Stimulated activated CD4-positive, alpha-beta T cell treated with anti-CD3 and anti-CD28 coated beads, Interleukin-15, amount 100 ng/mL, for 24 hours (primary cell): ENCODE measurements at places on chromosomes 5 and 9.

GRCh38 chr9:91382298-91382697 is 20.6 kb upstream of the AUH start:
- no peak for DNase-seq

DNA sequence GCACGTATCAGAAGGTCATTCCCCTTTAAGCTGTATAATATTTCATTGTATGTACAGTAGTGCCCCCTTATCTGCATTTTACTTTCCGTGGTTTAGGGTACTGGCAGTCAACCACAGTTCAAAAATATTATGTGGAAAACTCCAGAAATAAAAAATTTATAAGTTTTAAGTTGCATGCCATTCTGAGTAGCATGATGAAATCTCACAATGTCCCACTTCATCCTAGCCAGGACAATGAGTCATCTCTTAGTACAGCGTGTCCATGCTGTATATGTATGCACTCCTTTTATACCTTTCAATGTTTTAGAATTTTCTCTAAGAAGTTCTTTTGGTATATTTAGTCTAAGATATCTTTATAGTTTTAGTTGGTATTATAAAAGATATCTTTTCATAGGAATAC is 115.0 kb upstream of the HAND1 start:
- DNase-seq = no peak

DNA sequence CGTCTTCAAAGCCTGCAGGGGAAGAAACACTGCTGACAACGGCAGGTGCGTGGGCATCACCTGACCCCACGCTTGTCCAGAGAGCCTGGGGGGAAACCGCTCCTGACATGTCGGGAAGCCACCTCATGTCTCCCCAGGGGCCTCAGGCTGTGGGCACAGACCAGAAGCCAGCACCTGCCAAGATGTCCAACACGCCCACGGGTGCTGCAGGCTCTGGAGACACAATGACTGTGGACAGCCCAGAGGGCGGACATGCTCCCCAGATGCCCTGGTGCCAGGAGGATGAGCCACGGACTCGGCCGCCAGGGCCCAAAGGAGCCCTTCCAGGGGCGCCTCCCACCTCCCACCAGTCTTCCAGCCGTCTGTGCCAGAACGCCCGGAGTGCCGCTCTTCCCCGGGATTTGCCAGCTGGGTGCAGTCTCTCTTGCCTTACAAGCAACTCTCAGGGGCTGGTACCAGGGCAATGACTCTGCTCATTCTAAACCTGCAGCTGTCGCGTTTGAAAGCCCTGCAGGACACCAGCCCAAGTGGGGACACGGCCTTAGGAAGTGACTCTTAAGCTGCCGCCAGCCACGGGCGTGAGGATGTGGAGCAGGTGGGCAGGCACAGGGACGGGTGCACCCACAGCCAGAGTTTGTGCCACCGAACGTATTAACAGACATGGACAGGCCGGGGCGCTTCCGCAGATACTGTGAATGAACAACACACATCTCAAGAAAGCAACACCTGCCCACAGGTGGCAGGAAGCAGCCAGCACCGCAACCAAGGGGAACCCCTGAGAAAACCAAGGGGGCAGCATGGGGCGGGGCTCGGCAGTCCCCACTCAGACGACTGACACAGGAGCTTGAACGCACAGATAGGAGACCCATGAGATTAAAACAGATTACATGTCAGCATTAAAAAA is 6.8 kb upstream of the LHX3 start:
- no peak for DNase-seq

- DNase-seq = peak; percentile 10
Measured at GRCh38 chr9:77021922-77022782, 2.7 kb downstream of the FOXB2 start.

GRCh38 chr9:127813686-127814226 is 11.1 kb downstream of the FPGS start:
- no peak for DNase-seq

- DNase-seq = no peak
Measured at GRCh38 chr9:137556069-137556838, 4.6 kb downstream of the MRPL41 start.

DNA sequence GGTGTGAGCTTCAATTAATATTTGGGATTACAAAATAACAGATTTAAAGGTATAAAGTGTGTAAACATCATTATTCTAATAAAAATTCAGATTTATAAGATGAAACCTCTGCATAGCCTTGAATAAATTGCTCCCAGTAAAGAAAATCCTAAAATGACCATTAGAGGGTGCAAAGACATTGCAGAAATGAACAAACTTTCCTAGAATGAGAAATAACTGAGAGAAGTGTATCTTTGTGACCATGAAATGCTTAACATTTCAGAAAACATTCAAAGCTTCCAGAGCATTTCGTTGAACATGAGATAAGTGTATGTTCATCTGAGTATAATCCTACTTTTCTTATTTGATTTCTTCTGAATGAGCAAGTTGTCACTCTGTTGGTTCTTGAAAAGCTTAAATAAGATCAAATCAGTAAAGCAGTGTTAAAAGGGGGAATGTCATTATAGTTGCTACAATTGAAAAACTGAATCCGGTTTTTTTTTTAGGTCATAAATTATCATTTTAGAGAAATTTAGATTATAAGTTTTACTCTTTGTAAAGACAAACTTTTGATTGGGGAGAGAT is 24.7 kb upstream of the NUDT12 start:
- no peak for DNase-seq

DNA sequence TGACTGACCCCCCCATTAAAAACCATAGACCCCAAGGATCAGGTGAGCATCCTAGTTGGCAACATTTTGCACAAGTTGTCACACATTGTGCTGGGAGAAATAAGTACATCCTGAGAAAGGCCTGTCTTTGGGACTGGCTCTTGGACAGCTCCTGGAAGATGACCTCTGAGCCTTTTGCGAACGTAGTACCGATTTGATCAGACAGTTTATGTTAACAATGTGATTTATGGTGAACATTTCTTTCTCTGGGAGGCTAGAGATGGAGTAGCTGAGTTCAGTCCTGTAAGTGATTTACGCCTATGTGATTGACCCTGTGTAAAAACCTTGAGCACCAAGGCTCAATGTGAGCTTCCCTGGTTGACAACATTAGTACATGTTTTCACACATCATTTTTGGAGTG is 41.7 kb downstream of the LOX start:
- no peak for DNase-seq

GRCh38 chr5:33367416-33367815 is 73.3 kb upstream of the TARS1 start:
- DNase-seq = no peak

GRCh38 chr9:131891598-131891997 is 151.7 kb upstream of the RAPGEF1 start:
- DNase-seq = no peak

GRCh38 chr5:115415143-115415491 is 118.7 kb upstream of the CCDC112 start:
- no peak for DNase-seq

- peak; percentile 88 for DNase-seq
Measured at GRCh38 chr5:102755686-102756371, 724 bp downstream of the PAM start.
